H9 (cell line): ENCODE measurements at places on chromosomes 1 and 21.

DNA sequence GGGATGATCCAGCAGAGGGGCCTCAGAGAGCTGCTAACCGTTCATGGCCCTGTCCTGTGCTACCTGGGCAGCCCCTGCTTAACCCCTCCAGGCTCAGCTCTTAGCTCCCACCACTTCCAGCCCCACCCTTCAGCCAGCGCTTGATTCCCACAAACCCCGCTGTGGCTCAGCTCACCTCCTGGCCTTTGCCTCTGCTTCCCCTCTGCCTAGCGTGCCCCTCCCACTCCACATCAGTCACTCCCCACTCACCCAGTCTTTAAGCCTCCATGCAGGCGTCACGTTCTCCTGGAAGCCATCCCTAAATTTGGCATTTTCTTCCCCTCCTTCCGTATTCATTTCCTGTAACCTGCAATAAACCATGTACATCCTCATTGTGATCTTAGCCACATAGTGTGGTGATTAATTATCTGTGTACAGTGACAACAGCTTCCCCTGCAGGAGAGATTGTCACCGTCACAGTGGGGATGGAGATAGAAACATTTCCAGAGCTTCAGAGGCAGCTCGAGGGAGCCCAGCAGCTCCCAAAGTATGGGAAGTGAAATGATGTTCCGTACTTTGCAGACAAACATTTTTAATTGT is 65.5 kb downstream of the EPHB2 start:
- H3K4me1 ChIP-seq = no peaks in the 10 kb centered on the region
- H3K27me3 ChIP-seq = no peaks in the 10 kb centered on the region
- no peak overlapping the region for H3K27ac ChIP-seq
- H3K36me3 ChIP-seq = no peaks in the 10 kb centered on the region

DNA sequence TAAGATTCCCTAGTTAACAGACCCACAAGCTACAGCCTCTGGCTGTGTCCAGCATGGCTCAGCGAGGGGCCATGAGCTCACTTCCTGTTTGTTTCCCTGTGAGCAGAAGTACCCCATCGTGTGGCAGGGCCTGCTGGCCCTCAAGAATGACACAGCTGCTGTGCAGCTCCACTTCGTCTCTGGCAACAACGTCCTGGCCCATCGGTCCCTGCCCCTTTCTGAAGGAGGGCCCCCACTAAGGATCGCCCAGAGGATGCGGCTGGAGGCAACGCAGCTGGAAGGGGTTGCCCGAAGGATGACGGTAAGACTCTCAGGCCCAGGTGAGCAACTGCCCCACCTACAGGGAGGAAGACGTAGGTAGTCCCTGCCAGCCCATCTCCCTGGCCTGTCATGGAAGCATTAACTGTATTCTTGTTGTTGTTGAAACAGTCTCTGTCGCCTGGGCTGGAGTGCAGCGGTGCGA is 38.2 kb downstream of the ZBTB17 start:
- H3K27me3 ChIP-seq = no peaks in the 10 kb centered on the region
- H3K36me3 ChIP-seq = peaks cover 47% of the 10 kb centered on the region
- H3K27ac ChIP-seq = no peak overlapping the region
- no peaks in the 10 kb centered on the region for H3K4me1 ChIP-seq
- DNase-seq = no peak
- H3K4me3 ChIP-seq = no peak overlapping the region

GRCh38 chr1:181767001-181767708 is 283.8 kb downstream of the CACNA1E start:
- no peaks in the 10 kb centered on the region for H3K36me3 ChIP-seq
- no peak overlapping the region for H3K4me3 ChIP-seq
- DNase-seq = no peak
- H3K27me3 ChIP-seq = no peaks in the 10 kb centered on the region

DNA sequence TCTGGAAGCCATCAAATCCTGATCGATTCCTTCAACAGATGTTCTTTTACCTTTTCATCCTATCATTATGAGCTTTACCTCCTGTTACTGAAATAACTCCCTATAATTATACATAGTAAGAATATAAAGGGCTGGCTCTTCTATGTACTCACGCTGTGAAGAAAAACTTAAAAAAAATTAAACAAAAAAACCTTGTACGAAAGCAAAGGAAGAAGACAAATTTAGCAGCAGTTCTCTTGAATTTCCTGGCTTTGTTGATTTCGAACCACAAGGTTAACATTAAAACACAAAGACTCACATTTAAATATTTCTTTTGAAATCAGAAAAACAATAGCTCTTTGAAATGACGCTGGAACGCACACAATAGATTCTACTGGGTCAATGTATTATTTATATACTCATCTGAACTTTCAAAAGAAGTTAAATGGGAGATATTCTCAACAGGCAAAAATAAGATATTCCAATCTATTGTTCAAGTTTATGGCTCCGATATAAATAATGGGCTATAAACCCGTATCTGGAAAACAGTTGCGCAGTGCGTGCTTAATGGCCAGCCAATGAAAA is 13.6 kb upstream of the SPEN start:
- H3K4me1 ChIP-seq = peaks cover 3% of the 10 kb centered on the region; the same call in 1 of the 2 replicates
- peaks cover 11% of the 10 kb centered on the region for H3K36me3 ChIP-seq
- no peak for DNase-seq
- peak overlapping the region; percentile 99 for H3K27ac ChIP-seq

GRCh38 chr1:89529196-89529595 is 4.6 kb downstream of the LRRC8B start:
- H3K36me3 ChIP-seq = peaks cover 12% of the 10 kb centered on the region
- H3K27ac ChIP-seq = no peak overlapping the region
- H3K4me3 ChIP-seq = no peak overlapping the region
- H3K4me1 ChIP-seq = peaks cover 8% of the 10 kb centered on the region; the same call in 1 of the 2 replicates
- no peak for DNase-seq
